ENCODE measurements at places on chromosomes 4 and X.

- no peak for DNase-seq
Observed at GRCh38 chr4:141417387-141417786, 196.7 kb downstream of the ZNF330 start.

GRCh38 chr4:10831727-10832408 is 147.3 kb upstream of the CLNK start:
- no peak for DNase-seq

GRCh38 chrX:129813662-129814368 is 29.9 kb downstream of the ZDHHC9 start:
- DNase-seq: no peak

DNA sequence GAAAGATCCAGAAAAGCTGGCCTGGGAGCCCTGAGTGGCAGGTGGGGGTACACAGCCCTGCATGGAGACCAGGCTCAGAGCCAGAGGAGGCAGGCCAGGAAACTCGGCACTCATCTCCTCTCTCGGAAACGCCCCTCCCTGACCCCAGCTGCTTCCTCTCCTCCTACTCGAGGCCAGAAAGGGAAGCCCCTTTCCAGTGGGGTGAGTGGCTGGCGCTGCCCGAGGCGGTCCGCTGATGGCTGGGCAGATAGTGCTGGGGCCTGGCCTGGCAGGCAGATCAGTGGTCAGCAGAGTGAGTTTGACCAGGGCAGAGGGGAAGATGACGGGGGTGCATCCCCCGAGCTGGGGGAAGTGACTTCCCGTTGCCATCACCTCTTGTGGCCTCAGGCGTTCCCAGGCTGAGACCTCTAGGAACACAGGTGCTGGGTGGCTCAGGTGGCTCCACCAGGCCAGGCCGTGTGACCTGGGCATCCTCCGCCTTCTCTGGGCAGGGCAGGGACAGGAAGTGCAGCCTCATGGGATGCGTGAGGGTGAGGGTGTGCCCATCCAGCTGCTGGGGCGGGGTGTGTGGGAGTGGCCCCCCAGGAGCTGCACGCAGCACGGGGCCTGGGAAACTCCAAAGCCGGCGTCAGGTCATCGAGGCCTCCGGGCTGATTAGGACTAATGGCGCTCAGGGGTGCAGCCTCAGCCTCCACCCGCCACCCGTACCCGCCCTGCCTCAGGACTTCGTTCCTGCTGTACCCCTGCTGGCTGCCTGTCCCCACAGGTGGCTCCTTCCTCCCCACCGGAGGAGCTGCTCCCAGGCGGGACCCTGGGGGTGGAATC is 5.7 kb downstream of the SH3BP2 start:
- peak; percentile 51 for DNase-seq

- no peak for DNase-seq
Observed at GRCh38 chrX:124488412-124489161, 142.2 kb downstream of the SH2D1A start.

Measured in stimulated activated naive CD4-positive, alpha-beta T cell treated with Interleukin-2 at 50 U/mL for 16 hours (primary cell).